ENCODE measurements at places on chromosomes 5 and 9.

- DNase-seq: no peak
Measured at GRCh38 chr9:121946465-121946864, 146.6 kb downstream of the TTLL11 start.

GRCh38 chr9:134251296-134252069 is 74.8 kb upstream of the RXRA start:
- no peak for DNase-seq

DNA sequence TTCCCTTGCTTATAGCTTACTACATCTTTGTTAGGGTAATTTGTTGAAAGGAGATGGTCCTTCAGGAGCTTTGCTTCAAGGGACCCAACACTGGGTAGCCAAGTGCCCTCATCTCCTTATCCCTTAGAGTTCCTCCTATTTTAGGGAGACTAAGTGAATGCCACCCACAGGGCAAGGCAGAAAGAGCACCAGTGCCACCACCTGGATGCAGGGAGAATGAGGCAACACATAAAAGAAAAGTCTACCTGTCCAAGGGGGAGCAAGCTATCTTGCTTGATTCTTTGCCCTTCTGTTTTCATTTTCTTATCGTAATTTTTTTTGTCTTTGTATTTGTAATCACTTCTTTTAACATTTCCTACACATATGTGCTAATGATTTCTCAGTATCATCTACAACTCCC is 205.5 kb downstream of the NPR3 start:
- no peak for DNase-seq

DNA sequence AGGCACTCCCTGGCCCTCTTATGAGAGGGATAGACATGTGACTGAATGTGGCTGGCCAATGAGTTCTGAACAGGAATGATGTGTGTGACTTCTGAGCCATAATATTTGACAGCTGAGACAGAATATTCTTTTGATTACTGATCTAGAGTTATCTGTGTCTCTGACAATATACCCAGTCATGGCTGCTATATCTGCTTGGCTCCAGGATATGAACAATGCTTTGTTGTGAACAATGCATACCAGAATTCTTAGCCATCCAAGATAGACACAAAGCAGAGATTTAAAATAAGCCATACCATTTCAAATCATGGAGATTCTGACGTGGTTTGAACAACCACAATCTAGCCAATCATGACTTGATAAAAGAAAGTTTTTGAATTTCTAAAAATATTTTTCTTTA is 840.3 kb upstream of the SEMA6A start:
- no peak for DNase-seq

- no peak for DNase-seq
Measured at GRCh38 chr9:114278356-114278755, 44.5 kb upstream of the ORM1 start.

DNA sequence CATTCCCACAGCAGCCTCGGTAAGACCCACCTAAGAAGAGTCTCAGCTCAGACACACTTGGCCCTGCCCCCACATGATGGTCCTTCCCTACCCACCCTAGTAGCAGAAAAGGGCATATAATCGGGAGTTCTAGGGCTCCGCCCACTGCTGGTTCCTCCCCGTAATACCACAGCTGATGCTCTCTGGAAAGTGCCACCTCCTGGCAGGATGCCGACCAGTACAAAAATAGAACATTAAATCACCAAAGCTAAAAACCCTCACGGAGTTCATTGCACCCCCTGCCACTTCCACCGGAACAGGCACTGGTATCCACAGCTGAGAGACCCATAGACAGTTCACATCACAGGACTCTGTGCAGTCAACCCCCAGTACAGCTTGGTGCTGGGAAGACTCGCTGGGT is 271.3 kb downstream of the KIAA0825 start:
- no peak for DNase-seq

- no peak for DNase-seq
Measured at GRCh38 chr9:107675351-107676259, 186.0 kb upstream of the KLF4 start.

DNA sequence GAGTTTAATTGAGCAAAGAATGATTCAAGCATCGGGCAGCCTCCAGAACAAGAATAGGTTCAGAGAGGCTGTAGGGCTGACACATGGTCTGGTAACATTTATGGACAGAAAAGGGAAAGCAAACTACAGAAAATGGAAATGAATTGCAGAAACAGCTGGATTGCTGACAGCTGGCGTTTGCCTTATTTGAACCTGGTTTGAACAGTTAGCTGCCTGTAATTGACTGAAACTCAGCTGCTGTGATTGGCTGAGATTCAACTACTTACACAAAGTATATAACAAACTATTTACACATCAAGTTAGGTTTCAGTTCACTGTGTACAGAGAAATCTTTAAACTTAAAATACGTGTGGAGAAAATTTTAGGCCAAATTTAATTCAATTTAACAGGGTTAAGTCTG is 441.7 kb downstream of the PRELID2 start:
- DNase-seq: no peak

- no peak for DNase-seq
Measured at GRCh38 chr5:168670881-168671575, 91.9 kb upstream of the PANK3 start.

DNA sequence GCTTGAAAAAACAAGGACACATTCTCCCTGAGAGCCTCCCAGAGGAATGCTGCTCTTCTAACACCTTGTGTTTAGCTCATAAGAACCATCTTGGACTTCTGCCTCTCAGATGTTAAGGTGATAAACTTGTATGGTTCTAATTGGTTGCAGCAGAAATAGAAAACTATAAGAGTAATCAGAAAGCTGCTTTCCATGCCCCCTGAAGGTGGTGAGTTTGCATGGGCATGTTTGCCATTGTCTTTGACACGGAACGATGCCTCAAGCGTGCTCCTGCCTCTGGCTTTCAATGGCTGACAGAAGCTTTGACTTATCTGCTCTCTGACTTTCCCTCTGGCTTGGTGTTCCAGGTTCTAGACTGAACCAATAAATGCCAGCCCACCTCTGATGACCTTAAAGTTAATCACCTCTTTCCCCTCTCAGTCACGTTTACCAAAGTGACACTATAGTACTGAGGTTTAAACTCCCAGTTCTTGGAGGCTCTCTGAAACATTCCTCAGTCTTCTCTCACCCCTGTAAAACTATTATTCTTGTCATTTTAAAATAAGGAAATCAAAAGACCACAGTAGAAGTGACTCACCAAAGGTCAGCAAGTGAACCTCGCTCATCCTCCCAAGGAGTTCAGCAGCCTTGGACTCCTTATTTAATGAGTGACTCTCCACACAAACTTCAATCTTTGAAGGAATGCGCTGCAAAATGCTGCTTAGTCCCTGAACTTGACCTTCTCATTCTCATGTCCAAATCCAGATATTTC is 103.6 kb downstream of the PIK3R1 start:
- DNase-seq: no peak

DNA sequence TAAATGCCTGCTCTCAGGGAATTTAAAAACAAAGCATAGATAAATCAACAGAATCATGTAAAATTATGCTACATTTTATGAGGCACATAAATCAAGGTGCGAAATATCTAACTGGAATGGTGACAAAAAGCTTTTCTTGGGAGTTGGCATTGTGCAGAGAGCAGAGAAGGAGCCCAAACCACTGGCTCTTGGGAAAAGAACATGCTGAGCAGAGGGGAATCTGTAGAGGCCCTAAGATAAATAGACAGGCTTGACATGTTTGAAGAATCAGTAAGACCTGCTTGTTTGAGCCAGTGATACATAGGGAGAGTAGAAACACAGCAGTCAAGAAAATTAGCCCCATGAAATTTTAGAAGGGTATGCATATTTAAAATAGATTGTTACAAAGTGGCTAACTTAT is 85.8 kb downstream of the GABRB2 start:
- no peak for DNase-seq

DNA sequence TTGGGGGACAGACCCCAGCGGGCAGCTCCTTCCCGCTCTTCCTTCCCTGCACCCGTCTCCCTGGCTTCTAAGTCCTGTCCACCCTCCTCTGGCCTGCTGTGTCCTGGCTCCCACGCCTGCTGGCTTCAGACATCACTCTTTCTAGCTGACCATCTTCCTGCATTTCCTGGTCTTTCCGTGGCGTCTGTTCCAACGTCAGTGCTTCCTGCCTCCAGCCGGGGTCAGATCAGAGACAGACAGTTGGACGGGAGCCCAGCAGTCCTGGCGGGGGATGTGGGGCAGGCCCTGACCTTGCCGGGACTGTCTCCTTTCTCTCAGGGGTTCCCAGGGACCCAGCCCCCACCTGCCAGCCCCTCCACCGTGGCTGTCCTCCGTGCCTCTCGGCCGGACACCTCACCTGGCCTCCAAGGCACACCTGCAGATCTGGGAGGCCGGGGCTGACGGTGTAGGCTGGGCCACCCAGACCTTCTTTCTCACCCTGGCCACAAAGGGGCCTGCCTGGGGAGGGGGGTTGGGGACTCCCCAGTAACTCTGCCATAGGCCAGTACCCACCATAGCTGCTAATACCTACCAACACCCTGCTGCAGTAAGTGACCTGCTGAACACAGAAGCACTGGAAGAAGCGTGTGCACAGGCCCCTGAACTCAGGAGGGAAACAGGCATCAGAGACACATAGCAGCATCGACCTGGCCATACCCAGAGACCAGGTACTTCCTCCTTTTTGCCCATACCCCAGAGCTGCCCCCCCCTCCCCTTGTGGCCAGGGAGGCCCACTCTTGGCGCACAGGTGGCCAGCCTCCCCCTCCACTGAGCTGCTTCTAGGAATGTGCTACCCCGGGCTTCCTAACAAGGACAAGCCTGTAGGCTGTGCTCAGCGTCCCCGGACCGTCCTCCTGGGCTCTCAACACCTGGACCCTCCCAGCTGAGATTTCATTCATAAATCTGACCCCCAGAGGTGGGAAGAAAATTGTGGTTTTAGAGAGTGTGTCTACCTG is 5.1 kb downstream of the NRARP start:
- no peak for DNase-seq

DNA sequence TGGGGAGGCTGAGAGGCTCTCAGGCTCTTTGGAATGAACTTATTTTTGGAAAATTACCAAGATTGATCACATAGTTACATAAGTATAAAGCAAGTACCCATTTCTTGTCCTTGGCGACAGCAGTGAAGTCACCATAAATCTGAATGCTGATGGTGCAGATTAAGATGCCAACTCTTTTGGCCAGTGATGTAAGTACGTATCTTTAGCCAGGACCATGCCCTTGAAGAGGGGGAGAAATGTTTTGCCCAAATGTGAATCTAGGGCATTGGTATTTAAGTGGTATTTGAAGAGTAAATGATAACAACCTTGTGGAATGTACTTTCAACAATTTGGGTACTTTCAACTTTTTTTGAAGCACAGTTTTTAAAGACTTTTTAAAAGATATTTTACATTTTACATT is 68.2 kb upstream of the RAD23B start:
- DNase-seq: no peak

GRCh38 chr5:102767862-102768261 is 12.8 kb downstream of the PAM start:
- DNase-seq: no peak

- peak; percentile 24 for DNase-seq
Measured at GRCh38 chr5:146426853-146427618, 20.1 kb upstream of the TCERG1 start.

- DNase-seq: no peak
Measured at GRCh38 chr5:103469288-103470040, 93.1 kb downstream of the NUDT12 start.

DNA sequence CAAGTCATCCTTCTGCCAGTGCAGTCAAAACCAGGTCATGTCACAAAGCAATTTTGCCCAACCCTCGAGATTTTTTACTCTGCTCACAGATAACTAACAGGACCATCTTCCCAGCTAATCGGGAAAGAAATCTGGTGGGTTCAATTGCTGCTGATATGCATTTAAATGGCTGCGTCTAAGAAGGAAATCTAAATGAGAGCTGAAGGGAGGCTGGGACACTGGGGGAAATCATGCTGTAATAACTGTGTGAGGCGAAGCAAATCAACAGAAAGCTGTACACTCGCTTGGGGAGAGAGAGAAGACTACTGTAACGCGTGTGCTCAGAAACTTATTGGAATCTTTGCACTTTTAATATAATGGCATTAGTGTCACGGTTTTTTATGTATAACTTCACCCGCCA is 535.0 kb downstream of the CDK5RAP2 start:
- no peak for DNase-seq

DNA sequence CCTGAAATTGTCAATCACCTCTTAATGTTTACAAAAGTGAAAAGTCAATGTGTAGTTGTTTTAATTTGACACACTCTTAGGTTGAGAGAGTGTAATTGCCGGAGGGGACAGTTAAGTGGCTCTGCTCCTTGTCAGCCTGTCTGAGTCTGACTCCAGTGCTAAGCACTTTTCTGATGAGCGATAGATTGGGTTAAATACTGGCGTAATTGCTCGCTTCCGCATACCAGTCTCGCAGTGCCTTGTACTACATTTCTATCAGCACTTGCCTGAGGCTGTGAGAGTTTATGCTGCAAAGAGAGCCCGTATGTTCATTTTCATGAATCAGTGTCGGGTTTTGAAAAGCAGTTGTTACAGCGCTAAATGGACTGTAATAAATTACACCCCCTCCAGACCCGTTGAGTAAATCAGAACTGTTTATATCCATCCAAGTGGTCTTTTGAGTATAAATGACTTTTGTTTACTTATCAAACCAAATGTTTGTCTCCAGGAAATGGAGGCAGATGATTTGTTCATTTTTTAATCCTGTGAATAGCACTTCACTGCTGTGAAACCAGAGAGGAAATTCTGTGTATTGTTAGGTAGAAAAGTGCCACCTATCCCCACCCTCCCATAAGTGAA is 41.0 kb upstream of the DMRT3 start:
- DNase-seq: no peak

GRCh38 chr9:130699047-130699446 is 5.5 kb downstream of the EXOSC2 start:
- no peak for DNase-seq

- DNase-seq: no peak
Measured at GRCh38 chr9:86766912-86767311, 180.4 kb downstream of the GAS1 start.

DNA sequence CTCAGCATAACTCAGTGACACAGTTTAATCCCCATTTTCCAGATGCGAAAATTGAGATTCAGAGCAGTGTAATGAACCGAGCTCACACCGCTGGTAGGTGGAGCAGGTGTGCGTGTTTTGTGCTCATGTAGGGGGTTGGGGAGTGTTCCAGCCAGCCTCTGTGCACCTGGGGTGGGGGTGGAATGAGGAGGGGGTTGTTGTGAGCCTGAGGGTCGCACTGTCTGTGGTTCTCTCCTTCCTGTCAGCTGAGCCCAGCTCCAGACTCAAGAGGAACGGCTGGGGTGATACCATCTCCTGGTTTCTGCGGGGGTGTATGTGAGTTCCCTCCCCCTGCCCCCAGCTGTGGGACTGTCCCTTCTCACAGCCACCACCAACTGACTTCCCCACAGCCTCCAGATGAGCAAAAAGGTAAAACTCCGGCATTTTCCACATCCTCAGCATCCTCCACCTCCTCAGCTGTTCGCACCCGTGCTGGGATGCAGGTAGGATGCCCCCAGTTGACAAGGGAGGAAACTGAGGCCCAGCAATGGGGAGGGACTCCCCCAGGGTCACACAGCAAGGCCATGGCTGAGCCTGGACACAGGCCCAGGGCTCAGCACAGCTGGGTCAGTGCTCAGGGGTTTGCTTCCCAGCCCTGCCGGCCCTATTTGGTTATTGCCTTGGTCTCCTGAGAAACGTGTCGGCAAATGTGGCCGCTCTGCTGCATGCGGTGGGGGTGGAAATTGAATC is 2.1 kb downstream of the SH2D3C start:
- DNase-seq: no peak

GRCh38 chr5:77241444-77241843 is 31.0 kb downstream of the PDE8B start:
- no peak for DNase-seq
